Activated T-helper 1 cell treated with anti-CD3 and anti-CD28 coated beads, Interleukin-2, amount 50 U/mL, for 16 hours (primary cell): ENCODE measurements at places on chromosomes 7 and 10.

GRCh38 chr10:43083764-43084163, 6.9 kb downstream of the RET start:
- DNase-seq, result no peak

DNA sequence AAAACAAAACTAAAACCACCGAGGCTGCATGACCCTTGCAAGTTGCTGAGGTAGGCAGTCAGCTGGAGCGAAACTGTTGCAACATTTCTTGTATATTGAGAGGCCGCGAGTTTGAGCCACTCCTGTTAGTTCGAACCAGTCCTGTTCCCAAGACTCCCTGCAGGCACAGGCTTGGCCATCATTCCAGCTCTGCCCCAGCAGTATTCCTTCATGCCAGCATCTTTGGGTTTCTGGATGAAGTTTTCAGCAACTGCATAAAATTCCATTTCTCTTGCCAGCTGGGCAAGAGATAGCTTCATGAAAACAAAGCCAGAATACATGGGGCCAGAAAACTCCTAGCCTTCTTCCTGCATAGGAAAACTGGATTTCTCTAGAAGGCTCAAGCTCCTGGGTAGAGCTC, 207.6 kb downstream of the FRMD4A start:
- no peak for DNase-seq

DNA sequence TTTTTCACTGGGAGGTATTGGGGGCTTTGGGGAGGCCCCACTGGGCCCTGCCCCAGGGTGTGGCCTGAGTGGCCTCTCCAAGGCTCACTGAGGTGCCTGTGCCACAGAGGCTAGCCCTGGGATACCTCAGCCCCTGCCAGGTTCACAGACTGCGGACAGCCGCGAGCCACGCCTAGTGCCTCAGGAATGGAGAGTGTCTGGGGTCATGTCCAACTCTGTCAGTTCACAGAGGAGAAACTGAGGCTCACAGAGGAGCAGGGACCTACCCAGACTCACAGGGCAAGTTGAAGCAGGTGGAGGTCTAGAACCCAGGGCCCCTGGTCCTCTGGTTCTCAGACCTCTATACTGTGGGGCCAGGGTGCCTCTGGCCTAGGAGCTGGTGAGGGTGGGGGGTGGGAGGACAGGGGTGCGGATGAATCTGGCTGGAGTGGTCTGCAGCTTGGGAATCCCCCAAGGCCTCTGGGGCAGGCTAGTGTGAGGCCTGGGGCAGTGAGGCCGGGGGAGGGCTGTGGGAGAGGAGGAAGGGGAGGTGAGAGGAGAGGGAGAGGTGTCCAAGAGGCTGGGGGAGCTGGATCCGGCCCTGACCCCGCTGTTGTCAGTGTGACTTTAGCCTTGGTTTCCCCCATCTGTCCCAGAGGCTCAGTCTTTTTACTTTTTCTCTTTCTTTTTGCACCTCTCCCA, 20.0 kb downstream of the NEURL1 start:
- DNase-seq, result no peak

- DNase-seq, result no peak
Measured at GRCh38 chr10:89555688-89556445, 20.5 kb upstream of the SLC16A12 start.

DNA sequence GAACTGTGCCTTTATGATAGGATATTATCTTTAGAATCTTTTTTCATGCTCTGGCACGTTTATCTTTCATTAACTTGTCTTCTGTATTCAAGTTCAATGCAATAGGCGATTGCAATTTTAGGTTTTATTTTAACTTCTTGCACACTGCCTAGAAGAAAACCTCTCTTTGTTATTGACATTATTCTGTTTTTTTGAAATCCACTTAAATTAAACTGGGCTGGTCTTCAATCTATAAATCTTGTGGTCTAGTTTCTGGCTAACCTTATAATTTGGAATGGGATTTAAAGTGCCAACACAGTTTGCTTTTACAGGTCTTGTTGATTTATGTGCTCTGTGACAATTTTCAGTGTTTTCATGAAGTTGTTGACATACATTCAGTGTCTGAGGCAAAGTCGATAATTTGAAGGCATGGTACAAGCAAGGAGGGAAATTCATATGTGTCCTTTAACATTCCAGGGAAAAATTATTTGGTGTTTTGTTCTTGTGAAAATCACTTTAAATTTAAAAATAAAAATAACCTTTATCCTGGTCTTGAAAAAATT, 240.9 kb downstream of the KIAA1217 start:
- no peak for DNase-seq

DNA sequence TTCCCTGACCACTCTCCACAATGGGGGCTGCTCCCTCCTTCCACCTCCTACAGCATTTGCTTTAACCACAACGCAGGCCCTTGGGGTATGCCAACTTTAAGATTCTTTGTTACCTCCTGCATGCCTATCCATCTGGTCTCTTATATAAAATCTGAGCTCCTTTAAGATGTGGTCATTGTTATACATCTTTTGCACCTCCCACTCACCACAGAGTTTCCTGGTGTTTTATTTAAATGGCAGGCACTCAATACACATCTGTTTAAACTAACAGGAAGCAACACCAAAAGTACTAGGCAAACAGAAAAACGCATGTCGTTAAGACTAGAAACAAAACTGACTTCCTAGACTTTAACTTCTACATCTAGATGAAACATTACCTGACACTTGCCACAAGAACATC, 36.3 kb downstream of the SLC25A13 start:
- no peak for DNase-seq

DNA sequence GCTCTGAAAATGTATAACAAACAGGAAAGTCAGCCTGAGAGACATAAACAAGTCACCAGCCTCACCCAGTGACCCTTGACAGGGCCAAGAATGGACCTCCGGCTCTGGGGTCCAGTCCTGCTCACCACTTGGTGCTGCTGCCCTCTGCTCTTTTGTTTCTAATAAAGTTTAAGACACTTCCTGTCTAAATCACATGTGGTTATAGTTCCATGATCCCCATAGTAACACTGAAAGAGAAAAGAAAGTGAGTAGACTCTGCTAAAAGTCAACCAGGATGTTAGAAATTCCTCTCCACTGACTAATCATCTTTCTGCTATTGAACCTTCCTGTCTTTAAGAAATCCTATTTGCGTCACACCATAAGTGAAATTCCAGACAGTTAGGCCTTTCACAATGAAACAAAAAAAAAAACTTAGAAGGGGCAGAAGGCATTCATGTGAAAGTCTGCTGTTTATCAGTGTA, 179.2 kb upstream of the BET1 start:
- no peak for DNase-seq

- DNase-seq, result no peak
Measured at GRCh38 chr7:52472006-52472620, 563.3 kb upstream of the POM121L12 start.
